ENCODE measurements at places on chromosomes 12 and 14.

DNA sequence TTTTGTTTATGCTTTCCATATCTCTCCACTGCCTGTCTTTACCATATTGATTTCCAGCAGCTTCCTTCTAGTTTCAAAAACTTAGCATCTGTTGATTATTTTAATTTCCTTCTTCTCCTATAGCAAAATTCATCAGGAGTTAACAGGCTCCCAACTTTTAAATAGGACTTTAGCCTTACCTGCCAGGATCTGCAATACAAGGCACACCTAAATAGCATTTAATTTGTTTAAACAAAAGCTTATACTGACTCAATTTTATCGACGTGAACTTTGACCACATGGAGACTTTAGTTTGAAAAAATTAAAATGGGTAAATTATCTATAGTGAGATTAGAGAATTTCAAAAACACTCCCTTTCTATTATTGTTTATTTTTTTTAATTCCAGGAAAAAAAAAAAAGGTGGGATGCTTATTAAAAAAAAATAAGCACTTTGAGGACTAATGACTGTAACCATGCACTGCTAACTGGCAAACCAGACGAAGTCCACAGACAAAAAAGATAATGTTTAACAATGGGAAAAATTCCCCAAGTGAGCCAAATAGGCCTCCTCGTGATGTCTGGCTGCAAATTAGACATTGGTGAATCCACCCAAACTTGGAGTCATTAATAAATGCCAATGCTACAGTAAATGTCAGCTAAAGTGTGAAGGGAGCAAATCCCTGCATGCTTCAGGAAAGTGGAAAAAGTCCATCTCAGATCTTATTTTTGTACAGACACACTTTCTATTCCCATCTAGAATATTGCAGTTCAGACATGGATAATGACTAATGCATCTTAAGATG lies 40.7 kb downstream of the RMST start:
- DNase-seq: no peak

- no peak for DNase-seq
Observed at GRCh38 chr12:91680864-91681263, 464.8 kb downstream of the BTG1 start.

DNA sequence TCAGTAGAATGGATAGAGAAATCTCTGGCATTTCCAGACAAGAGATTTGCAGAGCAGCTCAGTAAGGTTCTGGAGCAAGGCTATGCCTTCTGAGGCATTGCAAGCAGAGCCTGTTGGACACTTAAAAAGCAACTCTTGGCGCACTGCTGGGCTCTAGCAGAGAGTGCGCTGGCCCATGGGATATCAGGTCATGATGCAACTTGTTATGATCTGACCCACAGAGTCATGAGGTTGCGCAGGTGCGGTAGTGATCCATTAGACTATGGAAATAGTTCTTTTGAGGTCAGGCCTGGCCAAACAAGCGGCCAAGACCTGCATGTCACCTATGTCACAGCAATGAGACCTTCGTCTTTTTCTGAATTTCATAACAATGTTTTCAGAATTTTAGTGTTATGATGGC lies 168.6 kb downstream of the TMTC3 start:
- DNase-seq: no peak

DNA sequence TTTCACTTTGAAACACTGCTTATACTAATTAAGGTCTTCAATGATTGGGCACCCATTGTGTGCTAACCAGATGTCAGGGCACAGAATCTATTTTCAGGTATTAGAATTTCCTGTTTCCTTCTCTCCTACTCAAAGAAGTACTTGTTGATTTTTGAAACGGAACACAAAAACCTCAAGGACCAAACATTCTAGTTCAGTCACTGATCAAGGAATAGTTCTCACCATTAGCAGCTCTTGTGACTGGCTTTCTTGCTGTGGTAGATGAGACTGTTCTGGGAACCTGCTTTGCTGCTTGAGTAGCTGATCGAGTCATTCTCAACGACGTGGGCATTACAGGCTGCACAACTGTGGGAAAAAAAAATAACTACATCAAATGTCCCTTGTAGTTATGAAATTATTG lies 11.0 kb downstream of the DLGAP5 start:
- DNase-seq: no peak

DNA sequence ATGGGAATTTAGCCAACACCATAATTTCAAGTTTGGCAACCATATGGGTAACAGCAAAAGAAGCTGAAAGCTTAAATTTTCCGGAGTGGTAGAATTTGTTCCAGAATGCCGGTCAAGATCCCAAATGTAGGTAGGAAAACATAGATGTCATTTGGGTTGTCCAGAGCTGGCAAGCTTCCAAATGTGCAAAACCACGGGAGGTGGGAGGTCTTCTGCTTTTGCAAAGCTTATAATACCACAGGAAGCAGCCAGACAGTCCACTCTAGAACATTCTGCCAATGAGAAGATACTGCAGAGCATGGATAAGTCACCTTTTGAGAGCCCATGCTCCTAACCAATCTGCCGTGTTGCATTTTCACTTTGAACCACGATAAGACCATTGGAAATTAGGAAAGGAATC lies 26.4 kb upstream of the BATF start:
- no peak for DNase-seq

GRCh38 chr14:48008646-48009045 lies 333.2 kb upstream of the MDGA2 start:
- DNase-seq: no peak

DNA sequence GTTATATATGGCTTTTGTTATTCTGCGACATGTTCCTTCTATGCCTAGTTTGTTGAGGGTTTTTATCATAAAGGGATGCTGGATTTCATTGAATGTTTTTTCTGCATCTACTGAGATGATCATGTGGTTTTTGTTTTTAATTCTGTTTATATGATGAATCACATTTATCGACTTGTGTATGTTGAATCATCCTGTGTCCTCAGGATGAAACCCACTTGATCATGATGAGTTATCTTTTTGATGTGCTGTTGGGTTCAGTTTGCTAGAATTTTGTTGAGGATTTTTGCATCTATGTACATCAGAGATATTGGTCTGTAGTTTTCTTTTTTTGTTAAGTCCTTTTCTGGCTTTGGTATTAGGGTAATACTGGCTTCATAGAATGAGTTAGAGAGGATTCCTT lies 291.2 kb downstream of the AKAP6 start:
- no peak for DNase-seq

DNA sequence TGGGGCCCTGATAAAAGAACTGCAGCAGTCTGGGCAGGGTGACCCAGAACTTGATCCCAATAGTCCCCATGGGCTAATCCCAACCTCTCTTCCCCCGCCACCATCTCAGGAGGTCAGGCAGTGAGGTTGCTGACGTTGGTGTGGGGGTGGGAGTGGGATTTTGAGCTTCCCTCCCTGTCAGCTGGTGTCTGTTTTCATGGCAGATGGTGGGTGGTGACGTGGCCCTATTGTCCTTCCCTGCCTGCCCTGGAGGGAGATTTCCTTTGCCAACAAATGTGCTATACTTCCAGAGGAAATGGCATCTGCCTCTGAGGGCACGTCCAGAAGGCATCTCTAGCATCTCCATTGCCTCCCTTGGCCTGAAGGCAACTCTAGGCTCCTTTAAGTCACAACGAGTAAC lies 37.7 kb downstream of the NEUROD4 start:
- DNase-seq: no peak
